Testis (tissue), 5 donors: ENCODE measurements at places on chromosomes 12 and 14.
A peak's percentile ranks its signal among the peaks of the same experiment; 100 is the strongest.

GRCh38 chr12:6833189-6833890 is 5.1 kb downstream of the P3H3 start:
- no peaks in the 10 kb centered on the region for H3K36me3 ChIP-seq
- no peak overlapping the region for H3K4me3 ChIP-seq
- no peaks in the 10 kb centered on the region for H3K4me1 ChIP-seq
- no peaks in the 10 kb centered on the region for H3K27me3 ChIP-seq
- no peak for DNase-seq
- H3K27ac ChIP-seq: no peak overlapping the region

DNA sequence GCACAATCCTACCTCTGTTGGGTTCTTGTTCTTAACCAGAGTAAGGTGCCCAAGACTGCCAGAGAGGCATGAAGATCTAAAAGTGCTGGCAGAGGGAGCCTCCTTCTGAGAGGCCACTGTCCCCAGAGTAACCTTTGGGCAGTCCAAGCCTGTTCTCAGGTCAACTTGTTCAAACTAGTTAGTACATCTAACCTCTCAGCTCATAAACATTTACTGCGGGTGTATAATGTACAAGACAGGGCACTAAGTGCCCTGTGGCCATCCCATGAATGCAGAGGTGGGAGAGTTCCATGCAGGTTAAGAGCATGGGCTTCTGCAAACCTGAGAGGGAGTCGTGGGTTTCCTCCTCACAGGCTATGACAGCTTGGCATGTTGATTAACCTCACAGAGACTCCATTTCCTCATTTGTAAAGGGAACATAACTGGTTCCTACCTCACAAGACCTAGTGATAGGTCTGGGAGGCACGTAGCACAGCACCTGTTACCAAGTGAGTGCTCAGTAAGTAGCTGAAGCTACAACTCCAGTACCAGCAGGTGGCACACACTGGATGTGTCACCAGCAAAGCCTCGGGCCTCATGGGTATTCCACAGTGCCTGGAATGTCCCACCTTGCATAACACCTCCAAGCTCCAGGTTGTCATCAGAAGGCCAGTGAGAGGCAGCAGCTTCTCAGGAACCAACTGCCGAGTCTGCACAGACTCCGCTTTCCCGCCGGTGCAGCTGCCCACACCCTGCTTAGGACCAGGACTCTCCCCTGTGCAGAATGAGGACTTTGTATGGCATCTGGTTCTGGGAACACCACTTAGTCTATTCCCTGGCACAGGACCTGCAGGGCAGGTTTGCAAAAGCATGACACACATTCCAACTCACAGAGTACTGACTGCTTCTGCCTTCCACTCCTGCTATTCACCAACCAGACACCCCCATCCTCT is 4.4 kb downstream of the VDR start:
- H3K27me3 ChIP-seq: no peaks in the 10 kb centered on the region
- H3K27ac ChIP-seq: no peak overlapping the region
- H3K4me1 ChIP-seq: peaks cover 3% of the 10 kb centered on the region
- no peak for DNase-seq
- no peak overlapping the region for H3K4me3 ChIP-seq
- H3K36me3 ChIP-seq: no peaks in the 10 kb centered on the region

DNA sequence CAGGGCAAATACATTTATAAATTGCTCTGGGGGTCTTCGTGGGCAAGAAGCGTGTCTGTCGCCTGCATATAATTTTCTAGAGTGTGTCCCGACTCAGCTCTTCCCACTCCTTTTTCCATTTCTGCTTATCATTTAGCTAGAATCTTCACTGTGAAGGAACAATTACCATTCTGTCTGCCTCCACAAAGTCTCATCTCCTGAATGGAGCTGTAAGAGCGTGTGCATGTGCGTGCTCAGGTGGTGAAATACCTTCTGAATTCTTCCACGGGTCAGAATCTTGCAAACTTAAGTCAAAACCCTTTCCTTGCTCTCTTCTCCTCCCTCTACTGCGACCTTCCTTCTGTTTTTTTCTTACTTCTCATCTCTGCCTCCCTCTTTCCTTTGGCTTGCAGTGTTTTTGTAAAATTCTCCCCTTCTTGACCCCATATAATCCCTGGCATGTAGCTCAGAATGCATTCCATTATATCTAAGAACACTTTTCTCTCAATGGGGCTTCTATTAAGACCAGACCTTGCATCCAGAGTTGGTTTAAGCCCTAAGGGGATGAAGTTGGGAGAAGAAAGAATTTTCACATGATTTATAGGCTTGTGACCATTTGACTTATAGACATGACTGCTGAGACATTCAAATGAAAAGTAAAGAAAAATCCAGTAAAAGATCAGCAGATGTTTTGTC is 25.0 kb upstream of the GSG1 start:
- H3K4me1 ChIP-seq: no peaks in the 10 kb centered on the region
- no peaks in the 10 kb centered on the region for H3K27me3 ChIP-seq
- H3K4me3 ChIP-seq: no peak overlapping the region
- no peak for DNase-seq

DNA sequence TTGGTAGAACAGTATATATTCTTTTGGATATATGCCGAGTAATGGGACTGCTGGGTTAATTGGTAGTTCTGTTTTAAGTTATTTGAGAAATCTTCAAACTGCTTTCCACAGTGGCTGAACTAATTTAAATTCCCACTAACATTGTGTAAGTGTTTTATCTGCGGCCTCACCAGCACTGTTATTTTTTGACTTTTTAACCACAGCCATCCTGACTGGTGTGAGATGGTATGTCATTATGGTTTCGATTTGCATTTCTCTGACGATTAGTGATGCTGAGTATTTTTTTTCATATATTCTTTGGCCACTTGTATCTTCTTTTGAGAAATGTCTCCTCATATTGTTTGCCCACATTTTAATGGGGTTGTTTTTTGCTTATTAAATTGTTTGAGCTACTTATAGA is 357.4 kb downstream of the C12orf50 start:
- no peak overlapping the region for H3K27ac ChIP-seq
- no peak for DNase-seq
- H3K4me1 ChIP-seq: no peaks in the 10 kb centered on the region

DNA sequence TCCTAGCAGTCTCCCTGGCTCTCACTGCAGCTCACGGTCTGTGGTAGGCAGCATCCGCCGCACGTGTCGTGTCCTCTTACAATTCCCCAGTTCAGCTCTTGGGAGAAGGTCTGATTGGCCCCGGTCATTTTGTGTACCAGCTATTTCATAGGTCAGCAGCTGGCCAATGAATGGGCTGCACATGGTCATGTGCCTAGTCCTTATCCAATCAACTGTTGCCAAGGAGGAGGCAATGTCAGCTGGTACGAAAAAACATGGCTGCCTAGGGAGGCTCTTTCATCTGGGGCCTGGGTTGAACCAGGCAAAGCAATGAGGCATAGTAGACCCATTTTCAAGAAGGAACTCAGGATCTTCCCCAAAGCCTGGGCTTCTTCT is 46.1 kb downstream of the RNFT2 start:
- H3K4me3 ChIP-seq: no peak overlapping the region
- H3K4me1 ChIP-seq: no peaks in the 10 kb centered on the region
- H3K27me3 ChIP-seq: no peaks in the 10 kb centered on the region
- peak; percentile 82 for DNase-seq
- no peak overlapping the region for H3K27ac ChIP-seq

GRCh38 chr14:32453857-32454810 is 125.0 kb downstream of the AKAP6 start:
- no peaks in the 10 kb centered on the region for H3K27me3 ChIP-seq
- no peaks in the 10 kb centered on the region for H3K36me3 ChIP-seq
- DNase-seq: no peak
- H3K27ac ChIP-seq: no peak overlapping the region

- no peak overlapping the region for H3K4me3 ChIP-seq
- no peaks in the 10 kb centered on the region for H3K36me3 ChIP-seq
- H3K27me3 ChIP-seq: no peaks in the 10 kb centered on the region
Measured at GRCh38 chr12:131856366-131857097, 28.3 kb downstream of the MMP17 start.

GRCh38 chr12:130961921-130962451 is 8.3 kb downstream of the ADGRD1 start:
- H3K4me1 ChIP-seq: no peaks in the 10 kb centered on the region
- no peak for DNase-seq
- H3K27me3 ChIP-seq: no peaks in the 10 kb centered on the region
- no peak overlapping the region for H3K4me3 ChIP-seq

GRCh38 chr14:24072436-24072835 is 1.1 kb downstream of the CPNE6 start:
- H3K36me3 ChIP-seq: no peaks in the 10 kb centered on the region
- no peaks in the 10 kb centered on the region for H3K4me1 ChIP-seq

DNA sequence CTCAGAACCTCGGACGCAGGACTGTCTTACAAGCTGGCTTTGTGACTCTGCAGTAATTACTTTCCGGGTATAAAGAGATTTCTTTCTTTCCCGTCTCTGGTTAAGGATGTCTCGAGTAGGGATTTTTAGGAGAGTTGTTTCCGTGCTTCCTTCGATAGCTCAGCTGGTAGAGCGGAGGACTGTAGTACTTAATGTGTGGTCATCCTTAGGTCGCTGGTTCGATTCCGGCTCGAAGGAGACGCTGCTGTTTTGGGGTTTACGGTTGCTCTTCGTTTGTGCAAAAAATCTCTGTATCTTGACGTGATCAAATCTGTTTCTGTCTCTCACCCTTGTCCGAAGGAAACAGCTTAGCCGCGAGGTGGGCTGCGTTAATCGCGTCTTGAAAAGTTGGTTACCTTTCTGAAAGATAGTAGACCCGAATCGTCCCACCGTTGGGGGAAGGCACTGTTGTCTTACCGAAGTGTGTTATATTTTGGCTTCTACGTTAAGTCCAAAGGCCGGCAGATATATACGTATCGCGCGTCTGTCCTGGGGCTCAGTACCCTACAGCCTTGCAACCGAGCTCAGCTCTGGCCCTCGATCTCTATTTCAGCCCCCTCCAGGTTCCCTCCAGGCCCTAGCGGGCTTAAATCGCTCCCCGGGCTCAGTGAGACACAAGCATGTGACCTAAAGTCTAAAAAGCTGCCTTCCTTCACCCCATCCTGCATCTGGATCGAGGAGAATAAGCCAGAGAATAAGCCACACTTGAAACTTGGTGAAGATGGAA is 1.1 kb upstream of the RNASE4 start:
- peak overlapping the region; percentile 94 for H3K4me3 ChIP-seq
- peaks cover 10% of the 10 kb centered on the region for H3K4me1 ChIP-seq
- no peaks in the 10 kb centered on the region for H3K36me3 ChIP-seq
- peak; percentile 80 for DNase-seq
- no peaks in the 10 kb centered on the region for H3K27me3 ChIP-seq

DNA sequence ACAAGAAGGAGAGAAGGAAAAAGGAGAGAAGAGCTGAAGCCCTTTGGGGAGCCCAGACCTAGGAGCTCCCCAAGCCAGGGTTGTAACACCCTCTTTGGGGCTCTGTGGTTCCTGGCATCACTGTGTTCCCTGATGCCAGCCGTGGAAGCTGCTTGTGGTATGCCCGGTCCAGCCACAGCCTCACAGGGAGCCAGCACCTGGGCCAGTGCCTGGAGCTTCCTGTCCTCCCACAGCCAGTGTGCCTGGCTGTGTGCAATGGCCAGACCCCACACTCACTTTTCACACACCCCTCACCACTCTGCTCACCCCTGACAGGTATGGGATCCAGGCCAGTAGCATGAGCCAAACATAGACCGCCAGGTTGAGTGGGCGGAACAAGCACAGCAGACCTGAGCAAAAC is 834.7 kb downstream of the FLRT2 start:
- H3K4me3 ChIP-seq: no peak overlapping the region
- no peaks in the 10 kb centered on the region for H3K36me3 ChIP-seq
- no peaks in the 10 kb centered on the region for H3K4me1 ChIP-seq
- no peak for DNase-seq

DNA sequence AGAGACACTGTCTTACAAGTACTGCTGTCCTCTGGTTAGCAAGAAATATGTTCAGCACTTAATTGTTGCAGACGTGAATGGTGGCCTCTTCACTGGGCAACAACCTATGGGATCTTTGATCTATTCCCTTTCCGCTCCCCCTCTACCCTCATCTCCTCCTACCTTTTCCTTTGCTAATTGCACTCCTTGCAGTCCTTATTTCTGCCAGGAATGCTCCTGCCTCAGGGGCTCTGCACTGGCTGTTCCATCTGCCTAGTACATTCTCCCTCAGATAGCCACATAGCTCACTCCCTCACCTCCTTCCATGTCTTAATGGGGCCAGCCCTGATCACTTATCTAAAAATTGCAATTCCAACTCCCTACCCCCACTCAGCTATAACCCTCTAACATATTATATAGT is 4.5 kb upstream of the NFYB start:
- no peaks in the 10 kb centered on the region for H3K36me3 ChIP-seq
- H3K27me3 ChIP-seq: no peaks in the 10 kb centered on the region
- H3K4me1 ChIP-seq: peaks cover 5% of the 10 kb centered on the region
- H3K4me3 ChIP-seq: no peak overlapping the region
- no peak for DNase-seq

- H3K4me1 ChIP-seq: no peaks in the 10 kb centered on the region
- no peak for DNase-seq
- H3K27ac ChIP-seq: no peak overlapping the region
- H3K36me3 ChIP-seq: no peaks in the 10 kb centered on the region
- H3K27me3 ChIP-seq: no peaks in the 10 kb centered on the region
Measured at GRCh38 chr14:76015668-76016067, 30.1 kb downstream of the IFT43 start.

DNA sequence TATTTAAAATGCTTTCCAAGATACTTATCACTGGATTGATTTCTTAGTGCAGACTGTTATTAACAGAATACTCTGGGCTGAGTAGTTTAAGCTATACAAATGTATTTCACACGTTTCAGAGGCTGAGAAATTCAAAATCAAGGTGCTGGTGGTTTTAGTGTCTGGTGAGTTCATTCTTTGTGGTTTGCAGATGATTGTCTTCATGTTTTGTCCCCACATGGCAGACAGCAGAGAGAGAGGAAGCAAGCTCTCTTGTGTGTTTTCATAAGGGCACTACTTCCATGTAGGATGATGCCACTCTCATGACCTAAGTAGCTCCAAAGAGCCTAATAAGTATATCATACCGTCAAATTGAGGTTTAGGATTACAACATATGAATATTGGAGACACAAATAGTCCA is 1348.9 kb upstream of the FLRT2 start:
- no peak overlapping the region for H3K27ac ChIP-seq
- H3K4me3 ChIP-seq: no peak overlapping the region
- H3K27me3 ChIP-seq: no peaks in the 10 kb centered on the region
- H3K4me1 ChIP-seq: no peaks in the 10 kb centered on the region
- no peaks in the 10 kb centered on the region for H3K36me3 ChIP-seq

GRCh38 chr12:57898308-57898970 is 42.9 kb upstream of the ATP23 start:
- no peak overlapping the region for H3K4me3 ChIP-seq
- H3K27ac ChIP-seq: peak overlapping the region; percentile 6
- no peaks in the 10 kb centered on the region for H3K36me3 ChIP-seq
- no peaks in the 10 kb centered on the region for H3K27me3 ChIP-seq
- H3K4me1 ChIP-seq: peaks cover 56% of the 10 kb centered on the region

GRCh38 chr12:62003701-62004100 is 256.5 kb upstream of the USP15 start:
- no peaks in the 10 kb centered on the region for H3K27me3 ChIP-seq
- no peak overlapping the region for H3K4me3 ChIP-seq
- H3K4me1 ChIP-seq: no peaks in the 10 kb centered on the region
- DNase-seq: no peak
